ENCODE measurements at places on chromosomes 4 and X.
A peak's percentile ranks its signal among the peaks of the same experiment; 100 is the strongest.

GRCh38 chrX:107561468-107562215 lies 66.7 kb upstream of the PRPS1 start:
- DNase-seq = peak; percentile 71

- DNase-seq = no peak
These were observed 18.0 kb upstream of the CLCN4 start for GRCh38 chrX:10138726-10139125.

DNA sequence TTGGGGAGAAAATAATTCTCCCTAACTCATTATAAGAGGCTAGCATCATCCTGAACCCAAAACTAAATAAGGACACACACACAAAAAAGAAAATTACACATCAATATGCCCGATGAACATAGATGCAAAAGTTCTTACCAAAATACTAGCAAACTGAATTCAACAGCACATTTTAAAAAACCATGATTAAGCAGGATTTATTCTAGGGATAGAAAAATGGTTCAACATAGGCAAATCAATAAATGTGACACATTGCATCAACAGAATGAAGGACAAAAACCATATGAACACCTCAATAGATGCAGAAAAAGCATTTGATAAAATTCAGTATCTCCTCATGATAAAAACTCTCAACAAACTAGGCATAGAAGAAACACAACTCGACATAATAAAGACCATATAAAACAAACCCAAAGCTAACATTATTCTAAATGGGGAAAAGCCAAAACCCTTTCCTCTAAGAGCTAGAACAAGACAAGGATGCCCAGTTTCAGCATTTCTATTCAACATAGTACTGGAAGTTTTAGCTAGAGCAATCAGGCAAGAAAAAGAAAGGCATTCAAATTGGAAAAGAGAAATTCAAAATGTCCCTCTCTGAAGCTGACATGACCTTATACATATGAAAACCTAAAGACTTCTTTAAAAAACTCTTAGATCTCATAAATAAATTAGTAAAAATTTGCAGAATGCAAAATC lies 200.9 kb downstream of the NKX6-1 start:
- no peak for DNase-seq

- DNase-seq = no peak
These were observed 60.4 kb downstream of the MCF2 start for GRCh38 chrX:139647597-139647996.

DNA sequence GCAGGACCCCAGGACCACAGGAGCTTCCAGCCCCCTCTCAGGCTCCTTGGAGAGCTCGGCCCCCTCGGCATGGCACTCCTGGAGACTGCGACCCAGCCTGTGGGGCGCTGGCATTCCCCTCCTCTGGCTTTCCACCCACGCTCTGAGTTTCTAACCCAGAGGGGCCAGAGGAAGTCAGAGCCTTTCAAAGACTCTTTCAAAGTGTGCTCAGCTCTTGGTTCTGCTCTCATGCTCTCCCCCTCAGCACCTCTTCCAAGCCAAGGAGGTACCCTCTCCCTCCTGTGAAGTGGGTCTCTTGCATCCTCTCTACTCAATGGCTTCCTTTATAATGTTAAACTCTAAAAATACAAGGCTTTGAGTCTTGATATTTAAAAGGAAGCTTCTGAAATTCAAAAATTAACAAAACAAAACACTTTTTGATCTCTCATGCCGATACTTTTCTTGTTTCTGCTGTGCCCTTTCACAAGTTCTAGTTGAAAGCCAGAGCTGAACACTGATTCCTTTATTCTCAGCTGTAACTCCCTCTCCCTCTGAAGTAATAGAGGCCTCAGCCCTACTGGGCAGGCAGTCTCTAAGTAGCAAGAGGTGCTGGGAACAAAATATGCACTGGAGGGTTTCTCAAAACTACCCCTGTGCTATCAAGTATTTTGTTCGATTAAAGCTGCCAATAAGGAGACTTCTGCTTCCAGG lies 82.8 kb downstream of the NAT8L start:
- DNase-seq = no peak

DNA sequence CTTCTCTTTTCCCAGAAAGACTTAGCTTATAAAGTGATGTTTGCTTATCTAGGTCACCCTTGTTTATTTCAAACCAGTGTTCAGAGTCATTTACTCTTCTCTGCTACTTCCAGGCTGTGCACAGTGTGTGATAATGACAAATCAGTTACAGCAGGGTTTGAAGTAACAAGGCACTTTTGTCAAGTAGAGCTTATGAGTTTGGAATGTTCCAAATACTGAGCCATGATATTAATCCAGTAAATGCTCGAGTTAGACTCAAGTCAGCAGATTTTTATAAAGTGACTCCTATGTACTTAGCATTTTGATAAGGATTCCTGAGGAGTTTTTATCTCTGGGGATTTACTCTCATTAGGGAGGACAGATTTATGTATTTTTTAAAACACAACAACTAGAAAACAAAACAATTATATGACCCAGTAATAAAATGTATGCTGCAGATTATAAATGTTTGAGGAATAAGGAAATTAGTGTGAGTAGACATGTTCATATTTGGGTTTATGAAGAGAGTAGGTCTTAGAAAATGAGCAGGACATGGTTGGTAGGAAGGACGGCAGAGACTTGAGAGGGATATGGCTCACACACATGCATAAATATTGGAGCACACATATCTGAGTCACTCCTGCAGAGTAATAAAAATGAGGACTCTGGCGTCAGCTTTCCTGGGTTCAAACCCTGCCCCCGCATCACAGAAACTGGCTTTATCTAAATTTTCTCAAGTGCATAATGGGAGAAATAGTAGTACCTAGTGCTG lies 271.2 kb downstream of the FBXO8 start:
- DNase-seq = peak; percentile 28

DNA sequence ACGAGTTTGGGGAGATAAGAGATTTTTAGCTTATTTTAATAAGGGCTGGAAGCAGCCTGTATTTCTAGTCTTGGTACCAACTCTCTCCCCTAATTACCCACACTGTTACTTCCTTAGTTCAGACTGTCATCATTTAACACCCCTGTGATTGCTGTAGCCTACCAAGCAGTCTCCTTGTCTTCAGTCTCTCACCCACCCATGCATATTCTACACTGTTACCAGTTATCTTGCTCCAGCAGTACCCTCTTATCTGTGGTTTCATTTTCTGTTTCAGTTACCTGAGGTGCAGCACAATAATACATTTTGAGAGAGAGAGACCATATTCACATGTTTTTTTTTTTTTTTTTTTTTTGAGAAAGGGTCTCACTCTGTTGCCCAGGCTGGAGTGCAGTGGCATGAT lies 80.2 kb downstream of the DIAPH2 start:
- no peak for DNase-seq

DNA sequence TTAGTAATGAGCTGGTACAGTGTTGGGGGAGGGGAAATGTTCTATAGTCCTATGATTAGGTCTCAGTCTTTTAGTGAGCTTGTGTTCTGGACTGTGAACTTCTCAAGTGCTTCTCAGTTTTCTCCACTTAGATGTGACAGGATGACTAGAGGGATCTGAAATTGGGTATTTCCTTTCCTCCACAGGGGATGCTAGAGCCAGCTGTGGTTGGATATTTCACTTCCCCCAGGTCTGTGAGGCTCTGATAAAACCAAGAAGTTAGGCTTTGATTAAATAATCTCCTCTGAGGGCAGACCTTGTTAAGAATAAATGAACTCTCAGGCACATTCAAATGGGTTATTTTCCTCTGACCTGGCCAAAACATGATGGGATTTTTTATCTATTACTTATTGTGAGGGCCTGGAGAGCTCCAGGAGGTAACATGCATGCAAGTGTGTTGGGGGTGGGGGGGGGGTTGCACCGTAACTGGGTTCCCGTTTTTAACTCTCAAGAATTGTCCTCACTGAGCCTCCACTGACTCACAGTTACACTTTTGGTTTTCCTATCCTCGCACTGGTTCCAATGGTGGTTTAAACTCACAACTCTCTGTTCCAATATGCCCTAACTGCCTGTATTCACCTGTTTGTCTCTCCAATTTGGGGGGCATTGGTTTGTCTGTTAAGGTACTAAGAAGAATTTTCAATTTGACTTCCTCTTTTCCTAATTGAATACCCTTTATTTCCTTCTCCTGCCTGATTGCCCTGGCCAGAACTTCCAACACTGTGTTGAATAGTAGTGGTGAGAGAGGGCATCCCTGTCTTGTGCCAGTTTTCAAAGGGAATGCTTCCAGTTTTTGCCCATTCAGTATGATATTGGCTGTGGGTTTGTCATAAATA lies 28.1 kb upstream of the GLRA3 start:
- no peak for DNase-seq

- no peak for DNase-seq
These were observed 37.1 kb downstream of the GK start for GRCh38 chrX:30690330-30690729.

GRCh38 chr4:145494666-145495270 lies 13.1 kb downstream of the SMAD1 start:
- DNase-seq = no peak

DNA sequence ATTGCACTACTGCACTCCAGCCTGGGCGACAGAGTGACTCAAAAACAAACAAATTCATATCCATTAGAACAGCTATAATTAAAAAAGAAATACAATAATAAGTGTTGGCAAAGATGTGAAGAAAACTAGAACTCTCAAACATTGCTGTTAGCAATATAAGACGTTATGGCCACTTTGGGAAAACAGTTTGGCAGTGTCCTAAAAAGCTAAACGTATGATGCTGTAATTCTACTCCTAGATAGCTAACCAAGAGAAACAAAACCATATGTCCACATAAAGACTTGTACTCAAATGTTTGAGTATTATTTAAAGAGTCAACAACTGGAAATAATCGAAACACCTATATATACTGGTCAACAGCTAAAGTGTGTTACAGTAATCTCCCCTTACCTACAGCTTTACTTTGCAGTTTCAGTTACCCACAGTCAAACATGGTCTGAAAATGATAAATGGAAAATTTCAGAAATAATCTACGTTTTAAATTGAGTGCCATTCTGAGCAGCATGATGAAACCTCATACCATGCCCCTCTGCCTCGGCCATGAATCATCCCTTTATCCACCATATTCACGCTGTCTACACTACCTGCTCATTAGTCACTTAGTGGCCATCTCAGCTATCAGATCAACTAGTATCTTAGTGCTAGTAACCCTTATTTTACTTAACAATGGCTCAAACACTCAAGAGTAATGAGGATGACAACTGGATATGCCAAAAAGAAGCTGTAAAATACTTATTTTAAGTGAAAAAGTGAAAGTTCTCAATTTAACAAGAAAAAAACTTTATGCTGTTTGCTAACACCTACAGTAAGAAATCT lies 4.9 kb downstream of the ELF2 start:
- DNase-seq = peak; percentile 63

GRCh38 chr4:175776217-175776616 lies 35.8 kb downstream of the GPM6A start:
- DNase-seq = no peak

- DNase-seq = no peak
These were observed 123.7 kb downstream of the ARHGAP10 start for GRCh38 chr4:147855571-147856009.

DNA sequence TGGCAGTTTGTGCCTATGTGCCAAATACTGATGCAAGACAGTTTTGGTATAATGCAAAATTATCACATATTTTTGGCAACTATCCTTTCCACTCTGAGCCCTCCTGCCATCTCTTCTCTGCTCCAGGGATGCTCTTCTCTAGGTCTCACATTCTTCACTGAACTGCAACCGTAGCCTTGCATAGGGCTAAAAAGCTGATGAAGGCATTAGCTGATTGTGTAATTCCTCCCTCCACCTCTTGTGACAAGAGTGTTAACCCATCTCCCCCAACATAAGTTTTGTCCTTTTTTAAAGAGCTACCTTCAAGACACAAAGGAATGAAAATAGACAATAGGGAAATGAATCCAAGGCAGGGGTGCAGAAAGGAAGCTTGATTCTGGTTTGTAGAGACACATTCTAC lies 33.1 kb upstream of the ANK2 start:
- no peak for DNase-seq

DNA sequence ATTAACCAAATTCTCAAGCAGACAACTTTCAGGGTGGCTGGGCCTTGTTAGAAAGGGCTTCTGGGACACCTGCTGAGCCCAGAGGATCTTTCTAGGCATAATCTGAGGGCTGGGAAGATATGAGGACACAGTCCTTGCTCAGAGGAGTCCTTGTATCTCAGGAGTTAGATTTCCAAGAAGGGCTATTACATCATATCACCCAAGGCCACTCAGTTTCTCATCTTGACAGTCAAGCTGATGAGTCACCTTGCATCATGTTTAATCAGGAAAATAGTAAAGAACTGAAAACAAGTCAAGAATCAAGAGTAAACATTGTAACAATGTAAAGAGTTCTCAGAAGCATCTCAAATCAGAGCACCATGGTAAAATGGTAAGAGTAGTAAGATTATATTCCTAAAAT lies 4.0 kb downstream of the PCYT1B start:
- DNase-seq = no peak

GRCh38 chr4:117478702-117479101 lies 393.3 kb upstream of the TRAM1L1 start:
- DNase-seq = no peak

GRCh38 chr4:147837435-147837834 lies 105.5 kb downstream of the ARHGAP10 start:
- no peak for DNase-seq

DNA sequence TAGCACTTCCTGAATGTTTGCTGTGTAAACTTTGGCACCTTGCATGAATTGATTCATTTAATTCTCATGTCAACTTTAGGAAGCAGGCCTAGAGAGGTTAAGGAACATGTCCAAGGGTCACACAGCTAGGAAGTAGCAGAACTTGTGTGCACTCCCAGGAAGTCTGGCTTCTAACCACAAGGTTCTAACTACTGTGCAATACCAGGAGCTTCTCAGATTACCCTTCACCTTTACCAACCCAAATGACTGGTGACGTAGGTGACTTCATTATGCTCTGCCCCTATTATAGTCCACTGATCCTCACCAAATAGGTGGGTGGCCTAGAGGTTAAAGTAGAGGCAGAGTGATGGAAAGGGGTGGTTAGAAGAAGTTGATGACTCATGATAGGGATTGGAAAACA lies 14.4 kb downstream of the AR start:
- no peak for DNase-seq

- DNase-seq = no peak
These were observed 116.8 kb upstream of the AGA start for GRCh38 chr4:177558995-177559394.

DNA sequence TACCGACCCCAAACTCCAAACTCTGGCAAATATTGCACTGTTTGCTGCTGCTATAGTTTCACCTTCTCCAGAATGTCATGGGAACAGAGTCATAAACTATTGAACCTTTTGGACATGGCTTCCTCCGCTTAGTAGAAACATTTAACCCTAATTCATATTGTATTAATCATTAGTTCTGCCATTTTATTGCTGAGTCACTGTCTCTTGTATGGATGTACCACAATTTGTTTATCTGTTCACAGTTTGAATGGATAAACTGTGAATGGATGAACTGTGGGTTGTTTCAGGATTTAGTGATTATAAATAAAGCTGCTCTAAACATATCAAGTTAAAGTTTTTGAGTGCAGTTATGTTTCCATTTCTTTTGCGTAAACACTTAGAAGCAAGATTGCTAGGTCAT lies 10.1 kb downstream of the ANXA10 start:
- no peak for DNase-seq

DNA sequence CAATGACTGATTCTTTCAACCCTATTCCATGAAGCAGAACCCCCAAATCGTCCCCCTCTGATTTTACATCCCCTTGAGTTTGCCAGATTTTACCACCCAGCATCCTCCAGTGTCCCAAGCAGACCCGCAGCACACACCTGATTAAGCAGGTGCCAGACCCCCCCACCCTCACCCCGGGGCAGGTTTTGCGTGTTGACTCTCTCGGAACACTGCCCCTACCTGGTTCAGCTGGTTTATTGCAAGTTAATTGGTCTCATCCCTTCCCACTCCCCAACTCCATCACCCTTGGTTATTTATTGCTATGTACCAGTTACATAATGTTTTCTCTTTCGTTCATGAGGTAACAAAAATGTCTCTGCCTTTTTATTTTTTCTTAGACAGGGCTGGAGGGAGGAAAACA lies 258.4 kb downstream of the BCOR start:
- DNase-seq = no peak
